ENCODE measurements at places on chromosomes 1 and 21. TPM values are rescaled to one million over a fixed set of nuclear protein-coding genes. Genes with fewer than 3 reads are reported as not detected.

The LCK gene
- polyA plus RNA-seq = 1.6 TPM

The GSTM5 gene
- polyA plus RNA-seq = 65.8 TPM

The GCSAML gene
- 0.81 TPM for polyA plus RNA-seq

The ROR1 gene
- 93.7 TPM for polyA plus RNA-seq

The GPR3 gene
- polyA plus RNA-seq = 0.80 TPM

The TFF2 gene
- not detected for polyA plus RNA-seq

The CD1B gene
- not detected for polyA plus RNA-seq

The TP53BP2 gene
- 48.5 TPM for polyA plus RNA-seq

The FCER1G gene
- polyA plus RNA-seq = 14.3 TPM

The TMEM82 gene
- 0.06 TPM for polyA plus RNA-seq

The TRIM58 gene
- polyA plus RNA-seq = 2.6 TPM

The SPRR1B gene
- not detected for polyA plus RNA-seq

The LINGO4 gene
- polyA plus RNA-seq = 0.15 TPM

The MPZL1 gene
- 118 TPM for polyA plus RNA-seq

DNA sequence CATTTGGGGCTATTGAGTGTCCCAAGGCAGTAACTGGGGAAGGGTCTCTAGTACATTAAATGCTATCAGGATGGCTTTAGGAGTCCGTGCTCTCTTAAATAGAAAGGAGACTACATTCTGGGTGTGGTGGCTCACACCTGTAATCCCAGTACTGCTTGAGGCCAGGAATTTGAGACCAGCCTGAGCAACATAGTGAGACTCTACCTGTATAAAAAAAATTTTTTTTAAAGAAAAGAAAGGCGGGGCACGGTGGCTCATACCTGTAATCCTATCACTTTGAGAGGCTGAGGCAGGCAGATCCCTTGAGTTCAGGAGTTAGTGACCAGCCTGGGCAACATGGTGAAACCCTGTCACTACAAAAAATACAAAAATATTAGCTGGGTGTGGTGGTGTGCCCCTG lies 21.5 kb downstream of the OSBPL9 start:
- no peak for DNase-seq

DNA sequence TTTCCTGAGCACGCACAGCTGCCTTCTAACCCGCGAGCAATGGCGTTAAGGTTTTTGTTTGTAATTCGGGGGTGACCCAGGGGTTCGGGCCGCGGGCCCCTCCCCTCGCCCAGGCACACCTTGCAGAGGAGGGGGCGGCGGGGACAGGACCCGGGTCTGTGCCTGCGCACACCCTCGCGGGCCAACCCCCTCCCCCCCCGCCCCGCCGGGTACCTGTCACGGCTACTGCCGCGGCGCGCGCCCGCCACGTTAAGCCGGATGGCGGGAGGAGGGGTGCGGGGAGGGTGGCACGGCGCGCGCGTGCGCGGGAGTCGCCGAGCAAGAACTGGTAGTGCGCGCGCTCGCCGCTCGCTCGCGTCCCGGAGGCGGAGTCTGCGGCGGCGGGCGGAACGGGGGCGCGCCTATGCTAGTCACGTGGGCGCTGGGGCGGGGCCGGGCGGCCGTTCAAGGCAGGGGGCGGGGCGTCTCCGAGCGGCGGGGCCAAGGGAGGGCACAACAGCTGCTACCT lies at the start of gene TPTE:
TSS of gene TPTE (plus strand) at position 493 of the 508 bp plus-strand sequence. CDS start 17,141 bp downstream, outside the sequence.
- no peak for DNase-seq

GRCh38 chr1:221246628-221247415 lies 367.6 kb downstream of the HLX start:
- no peak for DNase-seq

DNA sequence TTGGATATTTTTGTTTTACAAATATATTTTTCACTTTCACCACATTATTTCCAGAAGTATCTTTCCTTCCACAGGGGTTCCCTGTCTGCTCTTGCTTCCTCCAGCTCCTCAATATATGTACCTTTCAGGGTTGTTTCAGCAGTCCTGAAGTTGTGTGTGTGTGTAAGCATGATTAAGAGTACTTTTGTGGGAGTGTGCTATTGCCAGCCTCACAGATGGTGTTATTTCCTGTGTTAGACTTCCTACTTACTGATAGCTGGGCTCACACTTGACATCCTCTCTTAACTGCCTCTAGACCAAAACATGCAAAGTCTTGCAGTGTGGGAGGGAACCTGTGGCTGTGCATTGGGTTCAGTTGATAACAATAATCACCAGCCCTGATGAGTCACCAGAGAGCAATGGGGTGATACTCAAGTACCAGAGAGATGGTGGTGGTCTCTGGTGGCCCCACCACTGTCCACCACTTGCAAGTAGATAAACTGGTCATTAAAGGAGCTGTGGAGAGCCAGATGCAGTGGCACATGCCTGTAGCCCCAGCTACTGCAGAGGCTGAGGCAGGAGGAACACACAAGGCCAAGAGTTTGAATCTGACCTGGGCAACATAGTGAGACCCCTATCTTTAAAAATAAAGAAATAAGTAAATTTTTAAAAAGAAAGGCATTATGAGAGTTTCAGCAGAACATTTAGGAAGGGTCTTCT lies 126.7 kb downstream of the NR5A2 start:
- DNase-seq = no peak

DNA sequence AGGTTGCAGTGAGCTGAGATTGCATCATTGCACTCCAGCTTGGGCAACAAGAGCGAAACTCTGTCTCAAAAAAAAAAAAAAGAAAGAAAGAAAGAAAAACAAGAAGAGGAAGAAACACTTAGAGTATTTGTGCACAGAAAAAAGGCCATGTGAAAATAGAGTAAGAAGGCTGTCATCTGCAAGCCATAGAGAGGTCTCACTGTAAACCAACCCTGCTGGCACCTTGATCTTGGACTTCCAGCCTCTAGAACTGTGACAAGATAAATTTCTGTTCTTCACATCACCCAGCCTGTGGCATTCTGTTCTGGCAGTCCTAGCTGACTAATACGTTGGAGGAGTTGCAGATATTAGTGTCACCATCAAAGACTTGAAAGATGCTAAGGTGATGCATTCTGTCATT lies 12.1 kb upstream of the ZDHHC18 start:
- no peak for DNase-seq

- no peak for DNase-seq
Measured at GRCh38 chr21:41973861-41974751, 20.3 kb upstream of the C2CD2 start.

DNA sequence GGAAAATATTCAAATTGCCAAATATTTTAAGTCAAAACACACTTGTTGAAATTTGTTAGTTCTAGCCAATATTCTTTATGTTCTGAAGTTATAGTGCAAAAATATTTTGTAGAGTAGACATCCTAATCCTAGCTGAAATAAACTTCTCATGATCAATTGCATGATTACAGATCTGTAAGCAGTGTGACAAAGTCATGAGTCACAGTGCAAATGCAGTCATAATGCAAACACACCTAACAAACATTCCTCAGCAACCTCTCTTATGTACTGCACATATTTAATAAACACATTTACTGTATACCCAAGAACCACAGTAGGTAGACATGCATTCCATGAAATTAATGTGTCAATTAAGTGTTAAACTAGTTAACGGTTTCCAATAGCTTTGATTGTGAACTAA lies 1857.4 kb downstream of the NCAM2 start:
- DNase-seq = no peak

DNA sequence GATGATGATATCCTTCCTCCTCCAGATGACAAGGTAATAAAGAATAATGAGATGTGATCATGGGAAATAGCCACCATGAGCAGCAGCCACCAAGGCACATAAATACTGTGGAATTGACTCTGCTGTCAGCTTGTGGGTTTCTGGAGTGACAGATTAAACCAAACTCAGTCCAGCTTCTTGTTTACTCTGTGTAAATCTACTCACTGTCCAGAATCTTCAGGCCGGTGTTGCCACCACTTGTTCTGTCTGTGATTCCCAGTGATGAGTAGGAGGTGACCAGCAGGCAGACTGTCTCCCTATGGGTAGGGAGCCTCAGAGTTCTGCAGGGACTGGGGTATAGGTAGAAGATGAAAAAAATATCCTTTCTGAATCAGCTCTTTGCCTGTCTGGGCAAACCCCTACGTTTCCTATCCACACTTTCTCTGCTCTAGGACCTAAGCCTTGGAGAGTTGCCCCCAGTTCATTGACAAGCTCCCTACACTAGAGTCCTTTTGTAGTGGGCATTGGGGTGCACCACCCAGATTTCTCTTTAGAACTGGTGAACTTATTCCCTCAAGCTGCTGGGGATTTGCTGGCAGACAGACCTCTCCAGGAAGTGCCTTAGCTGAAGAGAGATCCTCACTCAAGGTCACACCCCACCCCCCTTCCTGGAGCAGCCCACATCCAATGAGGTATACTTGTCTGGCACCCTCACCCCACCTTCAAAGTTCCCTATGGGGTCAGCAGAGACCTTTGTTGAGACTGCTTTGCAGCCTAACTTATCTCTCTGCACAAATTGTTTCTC lies 47.6 kb downstream of the ATP1A1 start:
- no peak for DNase-seq

GRCh38 chr1:11550664-11551283 lies 71.8 kb downstream of the DISP3 start:
- DNase-seq = peak; percentile 81

- DNase-seq = no peak
Measured at GRCh38 chr1:33344896-33345560, 24.1 kb upstream of the A3GALT2 start.

DNA sequence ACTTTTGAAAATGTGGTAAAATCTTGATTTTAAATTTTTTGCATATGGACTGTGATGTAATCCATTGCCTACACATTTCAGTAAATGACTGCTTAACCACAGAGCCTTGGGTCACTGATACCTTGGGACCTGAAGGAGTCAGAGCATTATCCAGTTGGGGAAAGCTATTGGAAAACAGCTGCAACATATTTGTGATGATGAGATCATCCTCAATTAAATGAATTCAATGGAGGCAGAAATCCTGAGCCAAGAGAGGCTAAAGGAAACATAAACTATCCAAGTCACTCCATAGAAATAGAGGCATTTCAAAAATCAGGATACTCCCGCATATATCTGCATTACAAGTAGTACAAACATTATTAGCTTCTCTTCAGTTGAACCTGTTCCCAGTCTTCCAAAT lies 99.8 kb upstream of the PRMT6 start:
- DNase-seq = no peak

DNA sequence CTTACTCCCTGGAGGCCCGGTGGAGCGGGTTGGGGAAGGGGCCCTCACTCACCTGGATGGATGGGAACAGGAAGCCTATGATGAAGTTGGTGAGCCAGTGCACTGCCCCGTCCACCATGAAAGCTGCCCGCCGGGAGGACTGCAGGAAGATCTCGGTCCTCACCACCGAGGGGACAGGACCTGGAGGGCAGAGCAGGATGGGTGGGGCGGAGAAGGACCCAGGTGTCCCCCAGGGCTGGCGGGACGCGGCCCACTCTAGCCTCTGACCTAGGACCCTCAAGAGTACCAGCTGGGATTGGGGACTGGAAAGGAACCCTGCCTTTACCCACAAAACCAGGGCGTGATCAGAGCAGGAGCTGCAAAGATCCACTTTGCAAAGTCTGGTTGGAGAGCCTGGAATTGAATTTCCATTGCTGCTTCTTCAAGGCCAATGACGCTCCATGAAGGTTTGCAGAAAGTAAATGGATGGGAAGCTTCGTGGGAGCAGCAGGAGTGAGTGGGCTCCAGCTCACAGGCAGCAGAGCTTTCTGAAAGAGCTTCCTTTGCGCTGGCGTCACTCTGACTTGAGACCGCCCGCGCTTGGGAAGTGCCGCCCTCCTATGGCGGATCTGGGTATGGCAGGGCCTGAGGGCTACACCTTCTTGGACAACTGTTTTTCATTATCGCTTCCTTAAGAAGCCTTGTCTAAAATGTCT lies 21.4 kb downstream of the SLC2A7 start:
- peak; percentile 64 for DNase-seq

GRCh38 chr1:30216602-30217001 lies 506.8 kb downstream of the MATN1 start:
- no peak for DNase-seq

- peak; percentile 16 for DNase-seq
Measured at GRCh38 chr1:109356915-109357314, 40.8 kb downstream of the SORT1 start.

DNA sequence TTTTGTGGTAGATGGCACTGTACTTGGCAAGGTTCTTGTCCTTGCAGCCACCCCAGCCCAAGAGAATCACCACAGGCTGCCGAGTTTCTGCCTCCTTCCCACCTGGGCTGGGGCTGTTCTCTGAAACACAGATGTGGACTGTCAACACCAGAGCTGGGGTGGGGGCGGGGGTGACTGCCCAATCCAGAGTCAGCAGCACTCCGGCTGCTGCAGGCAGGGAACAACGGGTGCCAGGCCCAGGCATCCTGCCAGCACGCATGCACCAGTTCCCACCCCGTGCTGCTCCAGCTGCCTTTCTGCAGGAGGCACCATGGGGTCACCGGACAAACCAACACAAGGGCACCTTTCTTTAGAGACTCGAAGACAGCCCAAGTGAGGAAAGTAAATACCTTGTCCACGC lies 14.1 kb downstream of the TMEM53 start:
- DNase-seq = no peak

- peak; percentile 53 for DNase-seq
Measured at GRCh38 chr1:150922519-150922975, 3.6 kb upstream of the SETDB1 start.

DNA sequence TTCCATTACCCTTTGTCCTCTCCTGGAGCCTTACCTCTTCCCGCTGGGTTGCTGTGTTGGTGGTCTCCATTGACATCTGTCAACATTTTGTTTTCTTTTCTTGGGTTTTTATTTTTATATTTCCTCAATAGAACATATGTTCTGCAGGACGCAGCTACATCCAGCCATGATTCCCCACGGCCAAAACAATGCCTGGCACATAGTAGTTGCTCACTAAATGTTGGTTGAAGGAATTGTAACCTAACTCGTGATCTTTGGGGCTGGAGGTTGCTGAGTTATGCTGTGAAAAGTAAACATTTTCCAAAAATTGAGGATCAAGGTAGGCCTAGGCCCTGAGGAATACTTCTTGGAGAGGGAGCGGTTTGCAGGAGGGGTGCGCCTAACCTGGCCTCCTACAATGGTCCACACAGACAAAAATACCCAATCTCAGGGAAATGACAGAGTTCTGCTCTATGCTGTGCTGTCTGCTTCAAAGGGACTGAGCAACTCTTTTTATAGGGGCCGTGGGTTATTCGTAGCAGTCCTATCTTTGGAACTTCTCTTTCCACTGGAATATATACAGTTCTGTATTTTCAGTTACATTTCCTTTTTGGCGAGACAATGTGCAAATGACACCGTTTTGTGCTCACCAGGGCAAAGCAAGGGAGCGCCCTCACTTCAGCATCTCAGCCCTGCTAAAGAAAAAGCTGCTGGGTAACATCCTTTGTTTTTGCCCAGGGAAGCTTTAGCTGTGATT lies 1.4 kb downstream of the PDPN start:
- no peak for DNase-seq

DNA sequence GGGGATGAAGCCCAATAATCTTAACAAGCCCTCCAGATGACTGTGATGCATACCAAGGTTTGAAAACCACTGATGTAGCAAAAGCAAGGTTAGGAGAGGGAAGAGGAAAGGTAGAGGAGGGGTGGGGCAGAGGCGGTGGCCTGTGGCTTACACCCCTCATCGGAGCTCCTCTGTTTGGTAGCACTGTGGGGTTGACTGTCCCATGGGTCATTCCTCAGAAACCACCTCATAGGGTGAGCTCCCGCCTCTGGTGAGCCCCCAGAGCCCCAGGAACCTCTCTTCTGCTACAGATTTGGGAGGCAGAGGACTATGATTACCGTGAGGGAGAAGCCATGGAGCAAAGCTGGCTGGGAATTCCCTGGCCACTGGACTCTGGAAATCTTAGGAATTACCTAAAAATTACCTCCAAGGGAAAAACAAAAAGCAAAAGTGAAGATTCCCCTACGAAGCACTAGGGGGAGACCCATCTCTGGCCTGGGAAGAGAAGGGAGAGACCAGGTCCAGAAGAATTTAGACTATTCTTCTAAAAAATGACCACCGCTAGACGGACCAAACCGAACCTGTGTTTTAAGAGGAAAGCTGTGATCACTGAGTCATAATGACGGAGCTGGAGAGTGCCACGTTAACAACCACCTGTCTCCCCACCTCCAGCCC lies 1.5 kb upstream of the RASSF5 start:
- no peak for DNase-seq
